ENCODE measurements at places on chromosomes 6 and 20.

DNA sequence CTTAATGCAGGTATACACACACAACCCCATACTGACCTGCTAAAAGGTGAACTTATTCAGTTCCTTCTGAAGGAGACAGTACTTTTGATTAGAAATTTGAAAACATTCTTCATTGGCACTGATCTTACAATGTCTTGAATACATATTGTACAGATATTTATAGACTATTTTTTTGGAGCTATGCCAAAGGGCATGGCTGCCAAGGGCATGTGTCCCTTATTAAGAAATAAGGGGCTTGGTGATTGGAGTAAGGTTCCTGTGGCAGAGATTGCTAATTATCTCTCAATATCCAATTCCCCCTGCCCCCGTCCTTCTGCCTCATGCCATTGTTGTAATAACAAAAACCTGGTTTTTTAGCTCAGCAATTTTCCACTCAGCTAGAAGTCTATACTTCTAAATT is 355.9 kb downstream of the FARS2 start:
- no peak for DNase-seq

DNA sequence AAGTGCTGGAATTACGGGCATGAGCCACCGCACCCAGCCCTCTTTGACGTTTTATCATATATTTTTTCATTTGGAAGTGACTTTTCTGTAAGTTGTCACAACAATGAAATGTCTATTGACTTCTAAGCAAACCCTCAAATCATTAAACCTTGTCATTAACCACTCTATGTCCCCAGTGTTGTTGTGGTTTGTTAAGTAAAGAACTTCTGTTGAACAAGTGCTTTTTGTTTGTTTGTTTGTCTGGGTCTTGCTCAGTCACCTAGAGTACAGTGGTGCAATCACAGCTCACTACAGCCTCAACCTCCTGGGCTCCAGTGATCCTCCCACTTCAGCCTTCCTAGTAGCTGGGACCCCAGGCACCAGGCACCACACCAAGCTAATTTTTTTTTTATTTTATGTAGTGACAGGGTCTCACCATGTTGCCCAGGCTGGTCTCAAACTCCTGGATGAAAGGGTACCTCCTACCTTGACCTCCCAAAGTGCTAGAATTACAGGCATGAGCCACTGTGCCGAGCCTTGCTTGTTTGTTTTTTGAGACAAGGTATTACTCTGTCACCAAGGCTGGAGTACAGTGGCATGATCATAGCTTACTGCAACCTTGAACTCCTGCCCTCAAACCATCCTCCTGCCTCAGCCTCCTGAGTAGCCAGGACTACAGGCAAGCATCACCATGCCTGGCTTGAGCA is 57.6 kb upstream of the LOC128125822 start:
- no peak for DNase-seq

DNA sequence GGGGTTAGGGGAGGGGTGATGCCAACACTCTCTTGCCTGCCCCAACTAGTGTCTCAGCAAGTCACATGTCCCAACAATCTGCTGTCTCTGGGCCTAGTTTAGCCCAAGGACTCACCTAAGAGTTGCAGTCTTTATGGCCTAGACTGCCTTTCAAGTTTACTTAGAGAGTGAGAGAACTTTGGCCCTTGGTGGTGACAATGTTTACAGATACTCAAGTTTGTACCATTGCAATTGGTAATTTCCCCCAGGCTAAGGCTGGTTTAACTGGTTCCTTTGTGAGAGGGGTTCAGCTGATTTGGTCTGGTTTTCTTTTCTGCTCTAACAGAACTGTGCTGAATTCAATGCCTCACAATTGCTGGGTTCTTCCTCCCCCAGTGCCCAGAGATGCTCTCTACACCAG is 1279.9 kb upstream of the EYS start:
- no peak for DNase-seq

DNA sequence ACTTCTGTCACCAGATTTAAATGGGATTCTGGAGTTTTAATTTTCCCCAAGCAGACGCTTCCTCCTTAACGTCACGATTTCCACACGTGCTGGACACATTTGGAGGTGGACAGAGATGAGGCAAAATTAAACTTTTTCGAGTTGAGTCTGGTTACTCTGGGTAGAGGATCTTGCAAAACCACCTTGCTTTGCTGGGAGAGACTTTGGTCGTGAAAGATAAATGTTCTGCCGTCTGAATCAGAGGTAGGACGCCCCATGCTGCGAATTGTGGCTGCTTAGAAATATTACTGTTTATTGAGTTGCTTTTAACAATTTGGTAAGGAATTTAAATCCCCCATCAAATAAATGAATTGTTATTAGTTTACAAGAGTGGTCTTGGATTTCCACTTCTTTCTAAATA is 46.8 kb downstream of the CTCFL start:
- DNase-seq, result no peak

DNA sequence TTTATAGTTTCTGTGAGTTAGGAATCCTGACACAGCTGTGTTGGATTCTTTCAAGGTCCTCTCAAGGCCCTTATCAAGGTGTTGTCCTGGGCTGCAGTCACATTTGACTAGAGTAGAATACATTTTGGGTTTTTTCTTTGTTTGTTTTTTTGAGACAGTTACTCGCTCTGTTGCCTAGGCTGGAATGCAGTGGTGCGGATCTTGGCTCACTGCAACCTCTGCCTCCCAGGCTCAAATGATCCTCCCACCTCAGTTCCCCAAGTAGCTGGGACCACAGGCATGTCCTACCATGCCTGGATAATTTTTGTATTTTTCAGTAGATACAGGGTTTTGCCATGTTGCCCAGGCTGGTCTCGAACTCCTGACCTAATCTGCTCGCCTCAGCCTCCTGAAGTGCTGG is 15.7 kb downstream of the NFYA start:
- no peak for DNase-seq

DNA sequence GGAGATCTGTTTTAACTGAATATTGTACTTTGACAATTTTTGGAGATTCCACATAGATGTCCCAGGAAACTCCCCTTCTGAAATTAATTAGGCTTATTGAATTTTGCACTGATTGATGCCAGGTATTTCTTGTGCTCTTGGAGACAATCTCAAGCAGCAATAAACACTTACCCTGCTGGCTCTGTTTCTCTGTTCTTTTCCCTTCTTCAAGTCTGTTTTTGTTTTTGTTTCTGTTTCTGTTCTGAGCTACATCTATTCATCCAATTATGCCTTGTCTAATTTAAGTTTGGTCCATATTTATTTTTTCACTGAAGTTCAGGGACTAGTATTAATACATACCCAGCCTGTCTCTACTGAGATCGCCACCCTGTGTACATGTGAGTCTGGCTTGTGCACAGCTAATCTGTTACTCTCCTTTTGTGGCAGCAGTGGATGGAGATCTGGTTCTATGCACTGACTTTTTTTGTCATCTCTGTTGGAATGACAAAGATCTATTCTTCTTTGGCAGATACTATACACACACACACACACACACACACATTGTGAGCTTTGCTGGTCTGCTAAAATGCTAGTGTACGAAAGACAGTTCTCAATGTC is 51.9 kb downstream of the IL22RA2 start:
- no peak for DNase-seq

DNA sequence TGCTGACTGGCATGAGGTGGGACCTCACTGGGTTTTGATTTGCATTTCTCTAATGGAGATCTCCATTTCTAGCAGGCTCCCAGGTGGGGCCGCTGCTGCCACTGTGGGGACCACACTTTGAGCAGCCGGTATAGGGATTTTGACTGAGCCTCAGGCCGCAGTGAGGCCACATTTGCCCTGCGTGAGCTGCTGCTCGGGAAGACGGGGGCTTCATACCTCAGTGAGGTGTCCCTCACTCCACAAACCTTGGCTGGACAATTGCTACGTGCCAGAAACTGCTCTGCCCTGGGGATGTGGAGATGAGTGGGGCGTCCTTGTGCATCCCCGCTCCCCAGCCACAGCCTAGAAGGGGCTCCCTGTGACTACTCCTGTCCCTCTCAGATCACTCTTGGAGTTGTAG is 134.3 kb downstream of the ANKRD60 start:
- no peak for DNase-seq

GRCh38 chr6:121319112-121319553 is 15.1 kb downstream of the TBC1D32 start:
- no peak for DNase-seq

DNA sequence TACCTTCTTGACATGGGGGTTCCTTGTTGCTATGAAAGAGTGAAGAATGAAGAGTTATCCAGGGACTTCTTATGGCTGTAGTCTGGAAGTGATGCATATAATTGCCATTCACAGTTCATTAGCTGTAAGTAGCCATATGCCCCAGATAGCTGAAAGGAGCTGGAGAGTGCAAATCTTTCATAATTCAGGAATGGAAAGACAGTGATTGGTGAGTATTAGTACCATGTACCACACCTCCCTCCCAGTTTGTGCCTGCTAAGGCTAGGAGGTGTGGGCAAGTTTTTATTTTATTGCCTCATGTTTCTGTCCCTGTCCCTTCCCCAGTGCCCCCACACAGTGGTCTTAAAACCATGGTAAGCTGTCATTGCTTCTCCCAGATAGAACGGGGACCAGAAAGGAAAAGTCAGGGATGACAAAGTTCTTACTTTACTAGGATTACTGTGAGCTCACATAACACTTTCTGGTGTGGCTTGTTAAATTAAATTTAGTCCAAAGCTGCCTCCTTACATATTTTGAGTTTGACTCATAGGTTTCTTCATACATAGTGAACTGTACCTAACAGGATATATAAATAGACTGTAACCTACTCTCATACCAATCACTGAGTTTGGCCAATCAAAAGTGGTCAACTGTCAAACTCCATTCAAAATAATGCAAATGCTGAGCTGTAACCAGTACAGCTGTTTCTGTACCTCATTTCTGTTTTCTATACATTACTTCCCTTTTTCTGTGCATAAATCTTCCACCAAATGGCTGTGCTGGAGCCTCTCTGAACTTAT is 119.4 kb downstream of the RFPL4B start:
- DNase-seq, result no peak

DNA sequence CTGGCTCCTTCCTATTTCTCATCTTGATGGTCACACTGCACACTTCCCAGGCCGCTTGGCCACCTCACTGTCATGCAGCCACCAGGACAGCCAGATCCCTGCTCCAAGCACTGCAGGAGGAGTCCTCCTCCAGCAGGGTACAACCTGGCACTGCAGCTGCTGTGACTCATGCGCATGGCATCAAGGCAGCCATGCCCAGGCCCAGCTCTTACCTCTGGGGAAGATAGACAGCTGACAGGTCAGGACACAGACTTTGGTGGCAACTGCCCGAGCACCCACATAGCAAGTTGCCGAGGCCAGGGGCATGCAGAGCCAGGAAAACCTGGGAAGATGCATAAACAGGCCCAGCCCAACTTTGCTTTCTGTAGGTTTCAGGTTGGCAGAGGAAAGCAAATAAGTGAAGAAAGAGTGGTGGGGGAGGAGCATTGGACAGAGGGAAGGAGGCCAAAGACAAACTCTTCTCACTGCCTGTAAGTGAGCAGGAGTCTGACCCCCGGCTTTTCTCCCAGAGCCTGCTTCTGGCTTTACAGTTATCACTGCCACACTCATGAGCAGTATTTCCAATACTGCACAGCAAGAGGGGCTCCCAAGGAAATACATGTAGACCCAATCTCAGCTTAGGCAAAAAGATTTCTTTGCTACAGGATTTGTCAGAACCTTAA is 38.8 kb downstream of the SLC22A3 start:
- DNase-seq, result no peak

- DNase-seq, result no peak
Measured at GRCh38 chr6:144365271-144365670, 80.1 kb downstream of the UTRN start.

DNA sequence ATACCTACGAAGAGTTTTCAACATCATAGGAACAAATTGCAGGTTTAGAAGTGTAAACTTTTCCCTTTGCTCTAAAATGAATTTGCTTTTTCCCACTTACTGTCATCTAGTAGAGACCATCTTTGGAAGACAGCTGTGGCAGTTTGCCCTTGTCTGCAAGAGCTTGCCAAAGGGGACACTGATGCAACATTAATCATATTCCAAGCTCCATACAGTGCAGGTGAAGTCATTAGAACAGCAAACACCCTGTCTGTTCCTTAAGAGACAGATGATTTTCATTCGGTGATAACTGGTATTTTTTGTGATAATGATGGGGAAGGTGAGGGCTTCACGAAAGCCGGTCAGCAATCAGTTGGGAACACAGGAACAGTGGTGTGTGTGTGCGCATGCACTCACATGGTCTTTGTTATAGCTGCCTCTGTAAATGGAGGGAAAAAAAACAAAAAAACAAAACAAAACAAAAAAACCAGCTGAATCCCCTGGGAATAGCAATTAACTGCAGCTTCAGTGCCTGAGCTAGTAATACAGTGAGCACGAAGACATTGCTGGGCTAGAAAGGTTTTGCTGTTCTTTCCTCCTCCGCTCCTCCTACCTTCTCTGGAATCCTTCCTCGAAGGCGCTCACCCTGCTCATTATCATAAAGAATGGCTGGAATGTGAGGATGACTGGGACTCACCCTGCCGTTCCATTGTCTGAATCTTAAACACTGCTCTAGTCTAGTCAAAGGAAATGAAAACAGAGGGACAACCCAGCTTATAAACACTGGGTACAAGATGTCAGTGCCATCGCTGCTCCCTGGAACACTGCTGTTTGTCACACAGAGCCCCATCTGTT is 35.2 kb upstream of the KIF13A start:
- DNase-seq, result no peak

DNA sequence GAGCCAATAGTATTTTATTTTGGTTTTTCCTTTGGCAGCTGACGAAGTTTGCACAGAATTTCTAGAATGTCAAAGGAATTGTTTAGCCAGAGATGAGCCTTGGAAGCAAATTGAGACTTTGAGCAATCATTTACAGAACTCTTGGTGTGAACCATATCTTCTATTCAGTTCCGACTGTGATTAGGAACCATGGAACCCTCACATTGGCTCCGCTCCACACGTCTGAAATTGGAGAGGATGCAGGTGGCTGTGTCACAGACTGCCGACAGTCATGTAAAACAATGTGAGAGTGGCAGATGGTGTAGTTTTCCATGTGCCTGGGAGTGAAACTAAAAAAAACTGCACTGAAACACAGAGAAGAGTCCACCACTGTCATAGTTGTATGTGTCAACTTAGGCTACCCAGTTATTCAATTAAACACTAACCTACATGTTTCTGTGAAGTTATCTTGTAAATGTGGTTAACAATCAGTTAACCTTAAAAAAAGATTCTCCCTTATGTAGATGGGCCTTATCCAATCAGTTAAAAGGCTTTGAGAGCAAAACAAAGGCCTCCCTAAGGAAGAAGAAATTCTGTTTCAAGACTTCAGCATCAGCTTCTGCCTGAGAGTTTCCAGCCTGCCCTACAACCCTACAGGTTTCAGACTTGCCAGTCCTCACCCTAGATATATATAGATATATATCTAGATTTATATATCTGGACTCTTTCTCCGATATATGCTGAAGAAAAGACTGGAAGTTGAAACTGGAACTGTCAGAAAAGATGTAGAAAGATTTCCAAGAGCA is 3.3 kb upstream of the HMGN4 start:
- DNase-seq, result no peak

Data from central memory CD8-positive, alpha-beta T cell (primary cell).